GM04503 (cell line): ENCODE measurements at places on chromosomes 7 and 10.

DNA sequence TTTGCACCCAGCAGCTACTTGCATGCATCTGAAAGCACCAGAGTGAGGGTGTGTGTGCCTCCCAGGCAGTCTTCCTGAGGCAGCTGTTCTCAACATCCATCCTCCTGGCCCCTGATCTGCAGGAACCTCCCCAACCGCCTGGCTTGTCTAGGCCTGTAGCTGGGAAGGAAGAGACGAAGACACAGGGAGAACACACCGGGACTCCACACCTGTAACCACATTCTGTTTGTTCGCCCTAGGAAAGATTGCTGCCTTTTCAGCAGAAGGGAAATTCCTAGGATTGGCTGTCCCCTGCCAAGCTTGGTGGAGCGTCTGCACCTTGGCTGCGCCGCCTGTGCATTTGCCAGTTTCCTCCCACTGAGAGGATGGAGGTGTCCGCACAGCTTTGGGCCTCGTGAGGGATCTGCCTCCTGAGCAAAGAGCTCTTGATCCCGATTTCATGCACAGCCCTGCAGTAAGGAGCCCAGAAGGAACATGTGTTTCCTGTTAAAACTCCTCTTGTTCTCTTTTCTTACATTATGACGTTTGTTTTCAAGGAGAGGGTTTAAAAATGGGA lies 154.6 kb downstream of the TPST1 start:
- no peak for DNase-seq

GRCh38 chr7:142587578-142588191 lies 161.6 kb upstream of the PRSS1 start:
- DNase-seq, result peak; percentile 39

GRCh38 chr7:9960460-9960859 lies 1013.2 kb upstream of the PHF14 start:
- DNase-seq, result no peak

GRCh38 chr7:81025360-81025759 lies 106.5 kb upstream of the SEMA3C start:
- DNase-seq, result no peak

DNA sequence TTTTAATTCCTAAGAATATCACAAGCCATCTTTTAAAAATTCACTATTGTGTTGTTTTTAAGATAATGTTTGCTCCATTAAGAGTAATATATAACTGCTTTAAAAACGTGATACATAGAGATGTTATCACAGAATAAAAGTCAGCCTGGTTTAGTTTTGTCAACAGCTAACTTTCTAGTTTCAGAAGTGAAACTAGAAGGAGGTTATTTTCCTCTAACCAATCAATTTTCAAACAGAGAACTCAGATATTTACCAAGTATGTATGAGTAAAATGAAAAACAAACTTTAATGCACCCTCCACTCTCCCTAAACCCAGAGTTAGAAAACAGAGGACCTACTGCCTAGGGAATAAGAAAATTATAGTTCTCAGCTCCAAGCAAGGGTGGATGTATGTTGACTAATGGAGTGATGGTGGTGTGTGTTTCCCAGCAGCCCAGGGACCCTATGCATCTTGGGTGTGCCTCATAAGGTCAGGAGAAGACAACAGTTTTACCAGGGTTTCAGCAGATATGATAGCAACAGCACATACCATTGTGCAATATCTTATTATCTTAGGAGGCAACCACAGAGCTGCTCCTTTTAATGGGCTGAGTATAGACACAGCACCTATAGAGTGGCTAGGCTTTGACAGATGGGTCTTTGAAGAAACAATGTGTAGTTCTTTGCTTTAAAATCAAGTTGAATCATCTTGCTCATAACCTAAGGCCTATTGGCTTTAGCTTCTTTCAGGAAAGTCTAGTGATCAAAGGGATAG lies 58.4 kb downstream of the PTPRZ1 start:
- no peak for DNase-seq

GRCh38 chr7:19107356-19108146 lies 9.9 kb downstream of the TWIST1 start:
- no peak for DNase-seq

DNA sequence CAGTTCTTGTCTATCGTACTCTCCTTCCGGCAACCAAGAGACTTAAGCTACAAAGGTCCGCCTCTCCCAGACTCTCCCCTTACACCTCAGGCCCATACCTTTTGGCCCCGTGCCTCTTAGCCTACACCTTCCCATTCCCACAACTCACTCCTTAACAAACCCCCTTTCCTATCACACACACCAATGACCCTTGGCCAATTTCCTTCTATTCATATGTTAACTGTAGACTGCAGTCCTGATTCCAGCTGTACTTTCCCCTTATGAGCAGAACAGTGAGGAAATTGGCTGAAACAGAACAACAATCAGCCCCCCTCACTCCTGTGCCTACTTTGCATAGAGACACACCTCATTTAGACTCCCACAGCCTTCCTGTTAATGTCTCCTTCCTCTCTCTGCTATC lies 1.4 kb upstream of the TMEM139 start:
- no peak for DNase-seq

DNA sequence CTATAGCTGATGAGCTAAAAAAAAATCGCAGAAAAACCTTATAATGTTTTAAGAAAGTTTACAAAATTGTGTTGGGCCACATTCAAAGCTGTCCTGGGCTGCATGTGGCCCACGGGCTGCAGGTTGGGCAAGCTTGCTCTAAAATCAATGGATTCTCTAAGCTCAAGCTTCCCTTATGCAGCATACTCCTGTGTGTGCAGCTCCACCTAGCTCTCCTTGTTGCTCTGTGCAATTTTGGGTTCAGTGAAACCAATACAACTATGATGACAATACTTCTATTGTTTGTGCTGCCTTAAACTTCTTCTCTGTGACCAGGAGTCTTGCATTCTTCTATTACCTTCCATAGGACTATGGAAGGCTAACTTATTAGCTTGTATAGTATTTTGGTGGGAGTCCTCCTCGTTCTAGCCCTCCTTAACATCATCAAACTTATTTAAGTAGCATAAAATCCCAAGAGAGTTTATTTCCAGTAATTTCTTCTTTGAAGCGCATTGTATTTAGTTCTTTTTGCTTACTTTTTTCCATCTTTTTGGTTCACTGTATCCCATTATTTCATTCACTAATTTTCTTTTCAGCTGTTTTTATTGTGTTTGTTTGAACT lies 170.9 kb upstream of the SMIM30 start:
- DNase-seq, result no peak

- no peak for DNase-seq
These were observed 16.4 kb upstream of the RUFY2 start for GRCh38 chr10:68423522-68423921.

DNA sequence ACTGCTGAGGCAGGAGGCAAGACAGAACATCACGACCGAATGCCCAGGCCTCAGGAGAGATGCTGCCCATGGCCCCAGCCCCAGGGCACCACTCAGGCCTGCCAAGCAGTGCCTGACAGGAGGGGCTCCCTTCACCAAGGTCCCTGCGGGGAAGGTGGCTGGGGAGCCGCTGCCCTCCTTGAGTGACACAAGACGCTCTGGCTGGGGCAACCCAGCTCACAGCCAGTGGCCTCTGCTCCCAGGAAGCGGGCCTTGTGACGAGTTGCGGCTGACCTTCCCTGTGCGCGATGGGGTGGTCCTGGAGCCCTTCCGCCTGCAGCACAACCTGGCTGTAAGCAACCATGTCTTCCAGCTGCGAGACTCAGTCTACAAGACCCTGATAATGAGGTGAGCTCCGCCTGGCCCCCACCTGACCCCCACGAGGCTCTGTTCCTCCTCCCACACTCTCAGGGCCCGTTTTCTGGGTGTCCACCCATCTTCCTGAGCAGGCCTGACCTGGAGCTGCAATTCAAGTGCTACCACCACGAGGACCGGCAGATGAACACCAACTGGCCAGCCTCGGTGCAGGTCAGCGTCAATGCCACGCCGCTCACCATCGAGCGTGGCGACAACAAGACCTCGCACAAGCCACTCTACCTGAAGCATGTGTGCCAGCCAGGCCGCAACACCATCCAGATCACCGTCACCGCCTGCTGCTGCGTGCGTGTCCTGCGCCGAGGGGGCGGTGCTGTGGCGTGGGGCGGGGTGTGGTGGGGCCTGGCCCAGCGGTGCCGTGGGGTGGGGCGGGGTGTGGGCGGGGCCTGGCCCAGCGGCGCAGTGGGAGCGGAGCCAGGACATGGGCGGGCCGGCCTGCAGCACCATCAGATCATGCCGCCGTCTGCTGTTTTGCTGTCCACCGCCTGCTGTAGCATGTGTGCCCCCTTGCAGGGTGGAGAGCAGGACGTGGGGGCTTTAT lies 12.8 kb downstream of the ZMIZ2 start:
- no peak for DNase-seq

GRCh38 chr7:5590596-5591277 lies 167.1 kb upstream of the TNRC18 start:
- no peak for DNase-seq

DNA sequence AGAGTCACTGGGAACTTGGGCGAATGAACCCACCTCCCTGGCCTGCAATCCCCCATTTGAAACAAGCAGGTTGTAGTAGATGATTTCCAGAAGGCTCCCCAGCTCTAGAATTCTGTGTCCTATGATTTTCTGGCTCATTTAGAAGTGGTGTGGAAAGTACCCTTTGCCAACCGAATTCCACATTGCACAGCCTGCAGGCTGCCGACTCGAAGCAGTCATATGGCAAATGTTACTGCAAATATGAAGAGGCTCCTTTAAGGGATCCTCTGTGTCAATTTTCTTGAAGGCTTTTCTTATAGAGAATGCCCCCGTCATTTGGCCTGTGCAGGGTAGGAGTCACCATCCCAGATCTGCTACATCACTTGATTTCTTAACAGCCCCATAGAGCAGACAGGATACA lies 5.6 kb downstream of the PODXL start:
- no peak for DNase-seq

DNA sequence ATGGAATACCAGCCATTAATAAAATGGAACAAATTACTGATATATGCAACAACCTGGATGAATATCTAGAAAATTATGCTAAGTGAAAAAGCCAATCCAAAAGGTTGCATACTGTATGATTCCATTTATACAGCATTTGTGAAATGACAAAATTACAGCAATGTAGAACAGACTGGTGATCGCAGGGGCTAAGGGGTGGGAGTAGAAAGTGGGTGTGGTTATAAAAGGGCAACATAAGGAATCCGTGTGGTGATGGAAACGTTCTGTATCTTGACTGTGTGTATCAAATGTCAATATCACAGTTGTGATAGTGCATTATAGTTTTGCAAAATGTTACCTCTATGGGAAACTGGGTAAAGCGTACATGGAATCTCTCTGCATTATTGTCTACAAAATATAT lies 15.0 kb downstream of the CEP41 start:
- no peak for DNase-seq

GRCh38 chr7:74083117-74083876 lies at the start of gene LIMK1:
Gene LIMK1, plus strand, starts transcription at chr7:74083804. Its CDS starts 187 bp downstream, at chr7:74083991.
- DNase-seq, result no peak

DNA sequence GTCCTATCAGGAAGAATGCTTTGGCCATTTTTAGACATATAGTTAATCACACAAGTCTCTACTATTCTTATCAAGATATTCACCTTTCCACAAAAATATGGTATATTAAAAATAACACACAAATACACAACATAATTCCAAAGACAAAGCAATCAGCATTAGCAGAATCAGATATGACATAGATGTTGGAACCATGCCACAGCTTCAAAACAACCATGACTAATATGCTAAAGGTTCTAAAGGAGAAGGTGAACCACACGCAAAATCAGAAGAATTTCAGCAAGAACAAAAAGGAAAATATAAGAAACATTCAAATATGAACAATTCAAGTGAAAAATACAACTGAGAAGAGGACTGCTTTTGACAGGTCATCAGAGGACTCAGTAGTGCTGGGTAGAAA lies 670.2 kb upstream of the SORCS1 start:
- DNase-seq, result no peak

- DNase-seq, result no peak
These were observed 35.1 kb downstream of the AGR3 start for GRCh38 chr7:16846601-16847165.

DNA sequence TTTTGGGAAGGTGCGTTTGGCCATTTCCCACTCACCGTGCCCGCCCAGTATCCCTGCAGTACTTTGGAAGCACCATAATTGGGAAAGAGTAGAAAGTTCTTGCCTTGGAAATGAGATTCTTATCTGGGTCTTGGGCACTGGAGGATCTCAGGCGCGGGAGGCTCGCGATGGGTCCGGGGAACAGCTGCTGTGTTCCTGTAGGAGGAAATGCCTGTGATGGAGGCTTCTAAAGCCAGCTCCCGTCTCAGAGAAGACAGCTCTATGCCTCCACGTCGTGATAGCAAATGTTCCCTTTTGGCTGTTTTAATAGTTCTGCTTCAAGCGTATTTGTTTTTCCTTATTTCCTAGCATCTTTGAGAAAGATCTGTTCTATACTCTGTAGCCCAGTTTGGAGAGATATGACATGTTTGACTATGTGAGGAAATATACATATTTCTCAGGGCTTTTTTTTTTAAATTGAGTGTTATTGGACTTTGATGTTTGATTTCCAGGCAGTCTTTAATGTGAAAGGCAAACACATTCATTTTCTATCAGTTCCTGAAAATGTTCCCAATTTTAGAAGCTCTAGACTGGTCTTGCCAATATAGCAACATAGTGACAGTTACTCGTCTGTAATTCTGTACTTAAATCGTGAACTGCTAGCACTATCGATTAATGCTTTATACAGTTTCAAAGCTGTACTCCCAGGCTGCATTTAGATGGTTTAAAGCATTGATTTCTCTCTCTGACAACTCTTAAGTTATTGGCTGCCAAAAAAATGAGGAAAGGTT lies 280.8 kb downstream of the DPP6 start:
- DNase-seq, result no peak

GRCh38 chr7:98387131-98387530 lies 13.8 kb downstream of the BAIAP2L1 start:
- no peak for DNase-seq

- no peak for DNase-seq
These were observed 2.5 kb downstream of the CHRM2 start for GRCh38 chr7:136870866-136871487.

GRCh38 chr10:5555881-5556280 lies 31.1 kb downstream of the CALML3 start:
- no peak for DNase-seq

- no peak for DNase-seq
These were observed 535.9 kb upstream of the POT1 start for GRCh38 chr7:125465527-125465926.

DNA sequence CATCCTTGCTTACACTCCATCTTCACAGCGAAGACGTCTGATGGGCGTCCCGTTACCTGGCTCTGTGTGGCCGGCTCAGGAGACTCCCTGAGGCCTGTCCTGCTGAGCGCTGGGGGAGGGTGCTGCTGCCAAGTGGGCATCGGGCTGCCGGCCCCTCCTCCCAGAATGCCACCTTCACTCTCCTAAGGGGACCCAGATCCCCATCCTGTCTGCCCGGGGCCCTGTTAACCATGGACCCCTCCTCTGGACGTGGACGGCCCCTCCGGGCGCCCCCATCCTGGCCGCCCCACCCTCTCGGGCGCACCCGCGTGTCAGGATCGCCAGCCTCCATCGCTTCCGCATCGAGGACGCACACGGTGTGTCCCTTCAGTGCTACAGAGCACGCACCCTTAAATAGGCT lies 7.3 kb upstream of the FOXL3 start:
- DNase-seq, result no peak

GRCh38 chr10:49200854-49201253 lies 12.7 kb upstream of the TMEM273 start:
- no peak for DNase-seq
